NT2/D1 (cell line): ENCODE measurements at places on chromosomes 2 and 18.

GRCh38 chr2:179263446-179264367, 925 bp downstream of the SESTD1 start:
- peak; percentile 20 for DNase-seq

- no peak for DNase-seq
Observed at GRCh38 chr2:9668687-9669345, 38.0 kb upstream of the YWHAQ start.

GRCh38 chr2:224017957-224018356, 21.1 kb downstream of the SERPINE2 start:
- DNase-seq, result no peak

DNA sequence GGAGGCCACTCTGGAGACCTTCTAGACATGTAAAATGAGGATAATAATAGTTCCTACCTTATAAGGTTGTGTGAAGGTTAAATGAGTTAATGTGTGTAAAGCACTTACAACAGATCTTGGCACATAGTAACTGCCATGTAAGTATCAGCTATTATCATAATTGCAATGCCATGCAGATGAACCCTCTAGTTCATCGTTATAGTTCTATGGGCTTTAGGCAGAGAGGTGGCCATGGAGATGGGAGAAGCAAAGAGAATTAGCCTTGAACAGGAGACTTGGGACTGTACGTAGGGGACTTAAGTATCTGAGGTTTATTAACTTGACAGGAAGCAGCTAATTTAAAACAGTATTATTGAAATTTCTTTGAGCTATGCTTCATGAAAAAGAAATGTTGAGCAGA, 151.8 kb downstream of the PIK3C3 start:
- DNase-seq, result no peak
